NT2/D1 (cell line): ENCODE measurements at places on chromosomes 6 and 20.

DNA sequence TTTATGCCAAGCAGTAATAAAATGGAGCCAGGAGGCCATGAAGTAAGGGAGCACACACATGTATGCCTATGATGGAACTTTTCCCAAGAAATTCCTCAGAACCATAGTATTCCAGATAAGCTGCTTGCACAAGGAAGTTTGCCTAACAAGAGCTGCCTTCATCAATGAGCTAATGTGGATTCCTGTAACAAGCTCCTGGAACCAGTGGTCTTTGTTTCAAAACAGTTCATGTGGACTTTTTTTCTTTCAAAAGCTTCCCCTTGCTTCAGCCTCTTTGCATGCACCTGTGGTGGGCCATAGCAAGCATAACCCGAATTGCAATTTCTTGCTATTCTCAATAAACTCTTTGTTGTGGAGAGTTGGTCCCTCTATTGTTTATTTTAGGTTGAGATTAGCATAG lies 359.6 kb downstream of the UTRN start:
- DNase-seq, result peak; percentile 32

DNA sequence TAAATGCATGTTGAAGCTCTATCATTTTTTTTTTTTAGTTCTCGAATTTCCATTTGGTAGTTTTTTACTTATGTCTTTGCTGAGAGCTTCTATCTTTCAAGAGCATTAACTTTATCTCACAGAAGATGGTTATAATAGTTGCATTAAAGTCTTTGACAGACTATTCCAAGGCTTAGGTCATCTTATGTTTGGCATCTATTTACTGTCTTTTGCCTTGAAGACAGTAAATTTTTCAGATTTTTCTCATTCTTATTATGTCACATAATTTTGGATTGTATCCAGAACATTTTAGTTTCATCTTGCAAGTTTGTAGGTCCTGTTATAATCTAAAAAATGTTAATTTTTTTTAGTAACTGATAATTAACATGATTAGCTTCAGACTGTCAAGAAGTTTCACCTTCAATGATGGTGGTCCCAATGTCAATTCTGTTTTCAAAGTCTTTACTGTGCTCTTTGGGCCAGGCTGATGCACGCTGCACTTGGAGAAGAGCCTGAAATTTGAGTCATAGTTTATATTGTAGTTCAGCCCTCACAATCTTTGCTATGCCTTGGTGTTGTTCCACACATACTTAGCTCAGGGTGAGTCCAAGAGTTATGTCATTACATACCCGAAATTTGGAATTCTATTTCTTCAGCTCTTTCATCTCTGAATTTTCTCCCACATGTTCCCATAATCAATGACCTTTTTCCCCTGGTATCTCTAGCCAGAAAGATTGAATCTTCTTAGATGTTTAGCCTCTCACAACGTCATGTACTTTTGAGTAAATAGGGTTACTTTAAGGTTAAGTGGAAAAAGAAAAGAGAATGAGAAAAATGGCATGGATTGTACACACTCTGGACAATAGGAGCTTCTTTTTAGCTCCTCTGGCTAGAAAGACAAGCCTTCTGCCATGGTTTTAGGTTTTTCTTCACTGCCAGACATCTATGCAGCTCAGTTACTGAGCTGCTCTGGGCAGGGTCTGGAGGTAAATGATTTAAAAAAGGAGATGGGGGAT lies 110.3 kb upstream of the BTBD3 start:
- DNase-seq, result no peak

DNA sequence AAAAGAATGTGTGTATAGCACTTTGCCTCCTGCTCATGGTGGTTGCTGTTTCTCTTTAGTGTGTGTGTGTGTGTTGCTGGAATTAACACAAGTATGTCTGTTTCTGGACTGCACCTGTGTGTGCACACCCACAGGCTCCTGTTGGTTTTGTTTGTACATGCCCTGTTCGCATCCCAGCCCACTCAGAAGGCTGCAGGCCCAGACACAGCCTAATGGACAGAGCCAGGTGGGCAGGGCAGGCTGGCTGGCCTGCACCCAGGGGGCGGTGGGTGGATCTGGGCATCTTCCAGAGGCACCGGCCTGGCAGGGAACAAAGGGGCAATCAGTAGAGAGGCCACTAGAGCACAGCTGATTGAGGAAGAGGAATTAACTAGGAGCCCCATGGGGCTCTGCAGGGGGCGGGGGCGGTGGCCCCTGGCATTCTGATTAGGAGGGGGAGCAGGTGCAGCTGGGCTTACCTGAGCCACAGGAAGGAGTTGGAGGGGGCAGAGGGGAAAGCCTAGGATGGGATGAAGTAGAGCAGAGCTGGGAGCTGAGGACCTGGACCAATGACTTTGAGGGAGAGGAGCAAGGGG lies 21.9 kb downstream of the CD40 start:
- no peak for DNase-seq

DNA sequence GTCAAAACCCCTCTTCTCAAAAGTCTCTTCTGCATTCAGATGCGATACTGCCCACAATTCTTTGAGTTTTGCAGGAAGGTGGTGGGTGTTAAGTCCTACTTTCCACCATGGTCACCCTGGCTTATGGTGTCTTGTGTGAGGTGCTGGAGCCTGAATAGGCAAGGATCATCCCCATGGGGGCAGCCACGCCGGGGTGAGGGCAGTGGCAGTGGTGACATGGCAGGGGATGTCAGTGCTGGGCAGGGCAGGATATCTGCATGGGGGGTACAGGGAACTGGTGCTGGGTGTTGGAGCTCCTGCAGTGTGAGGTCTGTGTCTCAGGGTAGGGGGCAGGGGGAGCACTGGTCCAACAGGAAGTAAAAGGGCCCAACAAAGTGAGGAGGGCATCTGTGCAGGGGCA lies 2.3 kb downstream of the MAS1 start:
- no peak for DNase-seq

DNA sequence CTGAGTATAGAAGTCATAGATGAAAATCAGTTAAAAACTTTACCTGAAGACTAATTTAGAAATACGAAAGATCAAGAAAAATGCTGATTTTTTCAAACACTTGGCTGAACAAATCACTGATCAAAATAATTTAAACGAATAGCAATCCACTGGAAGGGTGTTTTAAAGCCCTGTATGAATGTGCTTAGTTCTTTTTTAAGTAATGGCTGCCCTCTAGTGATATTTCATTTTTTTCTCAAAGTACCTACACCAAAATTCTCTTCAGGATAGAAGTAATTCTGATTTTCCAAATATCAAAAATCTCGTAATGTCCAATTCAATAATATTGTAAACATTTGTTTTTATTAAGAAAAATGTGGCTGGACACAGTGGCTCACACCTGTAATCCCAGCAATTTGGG lies 32.5 kb downstream of the AKAP7 start:
- no peak for DNase-seq

DNA sequence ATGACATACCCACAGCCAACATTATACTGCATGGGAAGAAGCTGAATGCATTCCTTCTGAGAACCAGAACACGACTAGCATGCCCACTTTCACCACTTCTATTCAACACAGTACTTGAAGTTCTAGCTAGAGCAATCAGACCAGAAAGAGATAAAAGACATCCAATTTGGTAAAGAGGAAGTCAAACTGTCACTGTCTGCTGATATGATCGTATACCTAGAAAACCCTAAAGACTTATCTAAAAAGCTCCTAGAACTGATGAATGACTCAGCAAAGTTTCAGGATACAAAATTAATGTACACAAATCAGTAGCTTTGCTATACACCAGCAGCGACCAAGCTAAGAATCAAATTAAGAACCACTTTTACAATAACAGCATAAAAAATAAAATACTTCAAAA lies 60.5 kb downstream of the EYS start:
- DNase-seq, result no peak

DNA sequence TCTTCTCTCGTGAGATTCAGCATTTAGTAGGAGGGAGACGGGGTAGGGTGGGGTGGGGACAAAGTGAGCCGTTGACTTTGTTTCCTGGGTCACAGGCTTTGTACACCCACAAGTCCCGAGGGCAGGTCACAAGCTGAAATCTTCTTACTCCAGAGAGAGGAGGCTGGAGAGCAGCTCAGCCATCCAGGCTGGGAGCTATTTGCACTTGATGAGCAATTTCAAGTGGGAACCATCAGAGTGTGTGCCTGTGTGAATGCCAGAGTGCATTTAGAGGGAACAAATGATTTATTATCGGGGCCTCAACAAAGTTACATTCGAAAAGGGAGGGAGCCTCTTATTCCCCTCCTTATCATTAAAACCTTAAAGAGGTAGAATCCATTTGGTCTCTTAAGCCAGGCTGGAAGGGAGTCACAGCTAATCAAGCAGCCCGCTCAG lies 155.7 kb upstream of the JARID2 start:
- DNase-seq, result no peak

DNA sequence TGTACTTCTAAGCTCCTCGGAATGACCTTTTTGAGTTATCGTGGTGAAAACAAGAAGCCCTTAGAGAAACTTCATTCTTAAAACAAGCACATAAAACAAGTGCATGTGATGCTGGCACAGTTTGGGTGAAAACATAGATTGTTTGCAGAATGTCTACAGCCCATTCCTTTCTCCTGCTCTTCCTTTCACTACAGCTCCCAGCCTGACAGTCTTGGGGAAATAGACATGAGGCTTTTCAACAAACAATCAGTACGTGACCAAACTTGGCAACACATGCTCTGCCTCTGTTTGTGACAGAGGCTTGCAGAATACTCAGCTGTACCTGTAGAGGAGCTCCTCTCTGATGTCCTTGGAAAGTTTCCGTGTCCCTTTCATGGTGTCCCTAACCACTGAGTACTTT lies 321.6 kb downstream of the ZFAND3 start:
- no peak for DNase-seq

GRCh38 chr6:25669413-25669812 lies 17.4 kb downstream of the SCGN start:
- no peak for DNase-seq

DNA sequence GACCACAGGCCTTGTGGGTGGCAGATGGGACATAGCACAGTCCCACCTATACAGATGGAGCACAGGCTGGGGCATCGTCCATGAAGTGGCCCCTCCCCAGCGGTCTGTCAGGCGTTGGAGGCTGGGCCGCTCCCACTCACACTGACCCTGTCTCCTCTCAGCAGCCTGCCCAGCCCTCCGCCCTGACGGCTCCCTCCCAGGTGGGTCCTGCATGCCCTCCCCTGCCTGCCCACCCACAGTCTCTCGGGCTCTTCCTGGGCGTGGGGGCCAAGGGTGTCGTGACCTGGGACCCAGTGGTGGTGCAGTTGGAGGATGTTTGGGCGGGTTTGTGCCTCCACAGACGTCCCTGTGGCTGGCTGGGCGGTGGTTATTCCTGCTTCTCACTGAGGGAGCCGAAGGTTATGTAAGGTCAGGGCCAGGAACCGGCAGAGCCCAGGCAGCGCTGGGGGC lies 22.3 kb downstream of the COL20A1 start:
- no peak for DNase-seq

GRCh38 chr6:116004841-116005815 lies 55.6 kb downstream of the FRK start:
- DNase-seq, result no peak

- no peak for DNase-seq
Observed at GRCh38 chr6:145329257-145329656, 406.1 kb downstream of the EPM2A start.

- no peak for DNase-seq
Observed at GRCh38 chr6:1336246-1336843, 24.4 kb downstream of the FOXQ1 start.
